ENCODE measurements at places on chromosomes 7 and 10.

GRCh38 chr7:130365511-130366441, 14.5 kb upstream of the CPA1 start:
- DNase-seq, result no peak

DNA sequence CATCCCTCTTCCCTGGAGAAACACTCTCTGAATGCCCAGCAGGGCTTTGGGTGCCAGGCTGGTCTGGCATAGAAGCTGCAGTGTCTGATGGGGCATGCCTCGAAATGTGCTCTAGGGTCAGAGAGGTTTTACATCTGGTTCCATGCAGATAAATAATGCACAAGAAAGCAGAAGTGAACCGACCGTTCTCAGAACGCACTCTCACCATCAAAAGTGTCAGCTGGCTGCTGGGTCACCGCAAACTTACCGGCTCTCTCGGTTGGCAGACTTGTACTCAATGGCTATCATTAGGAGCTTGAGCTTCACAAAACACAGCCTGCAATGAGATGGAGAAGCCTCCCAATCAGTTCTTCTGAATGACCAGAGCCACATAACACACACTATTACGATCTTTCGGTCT, 610.0 kb downstream of the KCNMA1 start:
- DNase-seq, result no peak

DNA sequence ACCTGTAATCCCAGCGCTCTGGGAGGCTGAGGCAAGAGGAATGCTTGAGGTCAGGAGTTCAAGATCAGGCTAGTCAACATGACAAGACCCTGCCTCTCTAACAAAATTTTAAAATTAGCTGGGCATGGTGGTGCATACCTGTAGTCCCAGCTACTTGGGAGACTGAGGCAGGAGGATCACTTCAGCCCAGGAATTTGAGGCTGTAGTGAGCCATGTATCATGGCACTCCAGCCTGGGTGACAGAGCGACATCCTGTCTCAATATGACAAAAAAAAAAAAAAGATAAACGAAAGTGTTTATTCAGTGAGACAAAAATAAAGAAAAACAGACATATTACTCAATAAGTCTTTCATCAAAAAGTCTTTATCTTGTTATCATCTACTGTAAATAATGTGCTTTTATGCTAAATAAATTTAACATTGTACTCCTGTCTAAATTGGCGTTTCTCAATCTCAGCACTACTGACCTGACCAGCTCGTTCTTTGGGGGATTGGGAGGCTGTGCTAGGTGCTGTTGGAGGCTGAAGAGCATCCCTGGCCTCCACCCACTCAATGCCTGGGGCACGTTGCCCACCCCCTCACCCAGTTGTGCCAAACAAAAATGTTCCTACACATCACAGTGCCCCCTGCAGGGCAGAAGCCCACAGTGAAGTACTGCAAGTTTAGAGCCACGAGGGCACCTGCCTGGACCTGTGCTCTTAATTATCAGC, 57.7 kb downstream of the NCAPG2 start:
- DNase-seq, result no peak

DNA sequence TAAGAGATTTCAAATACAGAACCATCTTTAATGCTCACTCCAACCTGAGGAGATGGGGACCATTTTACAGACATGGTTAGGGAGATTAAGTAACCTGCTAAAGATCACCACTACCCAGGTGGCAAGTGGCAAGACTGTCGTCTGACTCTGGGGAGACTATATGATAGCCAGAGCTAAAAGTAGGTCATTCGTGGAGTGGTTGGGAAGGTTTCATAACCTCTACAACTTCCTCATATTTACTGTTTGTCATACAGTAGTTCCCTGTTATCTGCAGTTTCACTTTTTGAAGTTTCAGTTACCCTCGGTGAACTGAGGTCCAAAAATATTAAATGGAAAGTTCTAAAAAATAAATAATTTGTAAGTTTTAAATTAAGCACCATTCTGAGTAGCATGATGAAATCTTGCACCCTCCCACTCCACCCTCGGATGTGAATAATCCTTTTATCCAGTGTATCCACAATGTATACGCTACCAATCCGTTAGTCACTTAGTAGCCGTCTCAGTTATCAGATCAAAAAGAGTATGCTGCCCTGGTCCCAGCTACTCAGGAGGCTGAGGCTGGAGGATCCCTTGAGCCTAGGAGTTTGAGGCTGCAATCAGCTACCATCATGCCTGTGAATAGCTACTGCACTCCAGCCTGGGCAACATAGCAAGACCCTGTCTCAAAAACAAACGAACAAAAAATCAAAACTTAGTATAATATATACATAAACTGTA, 14.9 kb upstream of the LGI1 start:
- no peak for DNase-seq

DNA sequence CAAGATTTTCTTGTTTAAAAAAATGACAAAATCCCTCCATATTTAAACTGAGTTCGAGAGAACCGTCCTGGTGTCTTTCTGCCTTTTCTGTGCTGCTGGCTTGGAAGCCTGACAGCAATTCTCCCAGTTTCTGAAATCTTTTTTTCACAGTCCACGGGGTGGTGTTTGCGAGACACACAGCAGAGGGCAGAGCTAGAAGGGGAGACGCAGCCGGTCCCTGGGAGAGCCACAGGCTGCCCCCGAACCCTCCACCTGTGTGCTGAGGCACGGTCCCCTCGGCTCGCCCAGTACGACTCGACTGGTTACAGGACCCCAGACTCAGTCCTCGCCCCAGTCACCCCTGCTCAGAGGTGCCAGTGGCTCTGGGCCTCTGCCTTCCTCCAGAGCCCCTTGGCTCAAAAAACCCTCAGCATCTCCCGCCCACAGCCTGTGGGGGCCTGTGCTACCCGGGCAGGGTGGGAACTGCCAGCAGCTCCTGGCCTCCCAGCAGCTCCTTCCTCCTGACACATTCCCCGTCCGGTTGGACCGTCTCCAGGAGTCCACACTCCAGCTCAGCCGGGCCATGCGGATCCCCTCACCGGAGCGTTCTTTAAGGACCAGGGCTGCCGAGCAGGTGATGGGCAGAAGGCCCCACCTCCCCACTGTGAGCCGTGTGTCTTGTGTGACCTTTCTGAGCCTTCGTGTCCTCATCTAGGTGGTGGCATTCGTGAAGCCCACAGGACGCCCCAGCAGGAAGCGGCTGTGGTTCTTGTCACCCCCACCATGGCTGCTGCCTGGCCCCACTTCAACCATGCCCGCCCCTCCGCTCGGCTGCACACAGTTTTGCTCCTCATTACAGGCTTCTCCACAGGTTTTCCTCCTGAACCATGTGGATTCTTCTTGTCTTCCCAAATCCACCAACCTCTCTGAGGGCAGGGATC, 52.3 kb upstream of the EN2 start:
- no peak for DNase-seq

DNA sequence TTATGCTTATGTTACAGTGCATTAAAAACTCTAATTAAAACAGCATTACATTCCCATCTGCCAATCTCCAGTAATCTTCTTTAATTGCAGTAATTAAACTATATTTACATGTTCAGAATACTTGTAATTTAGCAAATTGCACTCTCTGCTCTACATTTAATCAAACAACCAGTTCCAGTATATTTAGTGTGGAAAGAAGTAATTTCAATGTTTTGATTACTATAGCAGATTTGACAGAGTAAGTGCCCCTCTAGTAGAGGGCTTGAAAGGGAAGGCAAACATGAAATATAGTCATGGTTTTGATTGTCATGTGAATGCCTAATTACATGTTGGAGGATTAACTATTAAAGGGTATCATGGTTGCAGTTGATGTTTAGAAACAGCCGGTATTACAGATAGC, 739.7 kb downstream of the AUTS2 start:
- DNase-seq, result no peak

GRCh38 chr7:4703532-4703931, 21.4 kb downstream of the FOXK1 start:
- DNase-seq, result no peak

- DNase-seq, result no peak
Observed at GRCh38 chr7:143245123-143245522, 18.1 kb upstream of the GSTK1 start.

GRCh38 chr7:112537822-112538387, 57.1 kb downstream of the LSMEM1 start:
- DNase-seq, result no peak

- DNase-seq, result no peak
Observed at GRCh38 chr10:80252296-80252887, 37.1 kb downstream of the MAT1A start.
